ENCODE measurements at places on chromosomes 6 and 20. TPM values are rescaled to one million over a fixed set of nuclear protein-coding genes. Genes with fewer than 3 reads are reported as not detected.

Gene SMLR1
- not detected for total RNA-seq

Gene RIPOR3
- 2.8 TPM for total RNA-seq

Gene PPP1R3G
- 0.20 TPM for total RNA-seq

Gene DEFB124
- total RNA-seq, result not detected

Gene WFDC5
- not detected for total RNA-seq

DNA sequence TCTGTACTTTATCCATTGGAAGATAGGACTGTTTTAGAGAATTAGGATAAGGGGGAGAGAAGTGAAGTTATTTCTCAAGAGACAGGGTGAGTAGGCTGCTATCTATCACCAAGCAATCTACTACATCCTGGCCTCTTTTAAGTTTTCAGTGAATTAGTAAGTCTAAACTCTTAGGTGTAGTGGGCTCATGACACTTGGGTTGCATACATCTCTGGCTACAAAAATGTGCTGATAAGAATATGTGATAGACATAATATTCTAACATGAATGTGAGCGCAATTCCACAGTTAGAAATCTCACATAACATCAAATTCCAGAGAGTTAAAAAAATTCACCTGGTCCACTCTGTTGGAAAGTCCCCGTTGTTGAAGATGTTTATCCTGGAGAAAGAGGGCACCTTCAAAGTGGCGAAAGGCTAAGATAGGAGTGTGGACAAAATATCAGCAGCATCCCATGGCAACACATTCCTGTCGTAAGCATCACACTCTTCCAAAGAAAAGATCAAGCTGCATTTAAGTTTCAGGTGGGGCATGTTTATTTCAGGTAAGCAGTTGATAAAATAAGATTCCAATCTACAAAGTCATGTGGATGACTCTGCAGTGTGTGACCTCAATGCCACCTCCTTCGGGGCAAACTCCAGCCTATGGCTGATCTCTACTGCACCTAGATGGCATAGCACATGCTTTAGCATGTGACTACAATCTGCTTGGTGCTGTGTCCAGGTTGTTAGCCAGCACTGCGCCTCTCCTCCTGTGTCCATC lies 111.7 kb upstream of the NEDD9 start:
- no peak overlapping the region for H3K4me3 ChIP-seq
- peaks cover 37% of the 10 kb centered on the region for H3K4me1 ChIP-seq

- no peaks in the 10 kb centered on the region for H3K27me3 ChIP-seq
- DNase-seq, result no peak
- H3K27ac ChIP-seq, result no peak overlapping the region
- peaks cover 45% of the 10 kb centered on the region for H3K4me1 ChIP-seq
- H3K36me3 ChIP-seq, result peaks cover 5% of the 10 kb centered on the region
These were observed 99.4 kb upstream of the VGLL2 start for GRCh38 chr6:117165911-117166499.

DNA sequence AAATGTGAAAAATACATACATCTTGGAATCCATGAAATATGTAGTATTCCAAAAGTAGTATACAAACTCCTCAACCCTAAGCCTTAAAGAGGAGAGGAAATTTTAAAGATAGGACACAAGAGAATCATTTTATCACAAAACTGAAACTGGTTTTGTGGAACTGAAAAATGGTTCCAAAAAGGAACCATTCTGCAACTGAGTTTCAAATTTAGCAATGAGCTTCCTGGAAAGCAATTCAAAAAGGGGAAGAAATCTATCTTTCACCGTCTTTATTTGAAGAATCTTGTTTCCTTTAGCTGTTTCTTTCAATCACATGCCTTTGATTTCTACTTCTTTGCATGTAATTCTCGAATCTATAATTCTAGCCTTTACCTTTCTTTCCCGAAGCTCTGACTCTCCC lies 32.2 kb upstream of the LAMP5 start:
- no peak for DNase-seq
- H3K27ac ChIP-seq, result no peak overlapping the region
- no peaks in the 10 kb centered on the region for H3K27me3 ChIP-seq
- no peaks in the 10 kb centered on the region for H3K4me1 ChIP-seq
- H3K36me3 ChIP-seq, result no peaks in the 10 kb centered on the region

- peaks cover 39% of the 10 kb centered on the region for H3K27me3 ChIP-seq
- peaks cover 10% of the 10 kb centered on the region for H3K4me1 ChIP-seq
These were observed 60.2 kb downstream of the UBE2V1 start for GRCh38 chr20:50052550-50053361.

DNA sequence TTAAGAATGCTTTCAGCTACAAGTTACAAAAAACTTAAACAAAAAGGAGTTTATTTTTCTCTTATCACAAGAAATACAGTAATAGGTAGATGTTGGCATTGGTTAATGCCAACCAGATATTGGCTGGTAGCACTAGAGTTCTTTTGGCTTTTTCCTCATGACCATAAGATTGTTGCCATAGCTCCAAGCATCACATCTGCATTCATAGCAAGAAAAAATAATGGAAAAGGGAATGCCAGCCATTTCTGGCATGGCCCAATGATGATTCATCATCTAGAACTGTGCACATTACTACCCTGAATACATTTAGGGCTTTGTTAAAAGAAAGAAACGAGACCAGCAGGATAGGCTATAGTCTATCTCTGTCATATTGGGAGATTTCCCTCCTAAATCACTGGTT lies 20.8 kb upstream of the SIRT5 start:
- no peak overlapping the region for H3K4me3 ChIP-seq
- H3K36me3 ChIP-seq, result no peaks in the 10 kb centered on the region
- no peak for DNase-seq
- no peak overlapping the region for H3K27ac ChIP-seq
